ENCODE measurements at places on chromosomes 13 and 19.

DNA sequence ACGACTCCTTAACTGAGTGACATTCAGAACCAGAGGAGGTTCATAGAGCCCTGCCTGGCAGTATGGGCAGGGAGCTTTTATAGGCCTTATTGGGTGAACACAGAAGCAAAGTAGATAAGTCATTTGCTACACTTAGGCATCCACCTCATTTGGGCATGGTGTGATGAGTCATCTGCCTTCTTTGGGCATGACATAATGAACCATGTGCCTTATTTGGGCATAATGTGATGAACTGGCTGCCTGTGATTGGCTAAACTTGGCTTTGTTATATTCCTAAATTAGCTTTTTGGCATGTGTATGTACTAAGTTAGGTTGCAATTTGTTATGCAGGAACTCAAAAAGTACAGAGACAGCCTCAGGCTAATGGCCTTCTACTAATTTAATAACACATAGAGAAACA lies 2210.2 kb upstream of the PCDH20 start:
- no peak for DNase-seq

DNA sequence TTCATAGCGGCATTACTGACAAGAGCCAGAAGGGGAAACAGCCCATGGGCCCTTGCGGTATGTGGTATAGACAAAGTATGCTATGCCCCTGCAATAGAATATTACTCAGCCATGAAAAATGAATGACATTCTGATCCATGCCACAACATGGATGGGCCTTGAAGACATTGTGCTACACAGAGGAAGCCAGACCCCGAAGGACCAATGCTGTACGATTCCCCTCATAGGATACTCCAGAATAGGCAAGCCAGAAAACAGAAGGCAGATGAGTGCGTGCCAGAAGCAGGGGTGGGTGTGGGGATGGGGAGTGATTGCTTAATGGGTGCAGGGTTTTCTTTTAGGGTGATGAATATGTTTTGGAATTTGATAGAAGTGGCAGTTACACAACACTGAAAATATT lies 342.0 kb downstream of the TEX29 start:
- DNase-seq, result no peak

DNA sequence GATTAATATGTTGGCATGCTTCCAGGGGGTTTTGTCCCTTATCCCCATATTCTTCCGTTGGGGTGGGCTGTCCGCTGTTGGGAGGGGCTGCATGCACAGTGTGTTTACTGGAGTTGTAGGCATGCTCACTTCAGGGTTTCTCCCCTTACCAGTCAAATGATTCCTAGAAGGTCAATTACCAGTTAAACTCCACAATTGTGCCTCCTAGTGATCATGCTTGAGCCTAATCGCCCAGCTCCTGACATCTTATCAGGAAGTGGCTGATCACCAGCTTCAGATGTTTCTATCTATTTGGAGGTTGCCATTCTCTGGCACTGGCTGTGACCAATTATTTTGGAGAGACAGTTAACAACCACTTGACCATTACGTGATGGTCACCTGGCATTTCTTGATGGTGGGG lies 1090.0 kb downstream of the SLITRK5 start:
- no peak for DNase-seq

GRCh38 chr13:44810061-44810840 lies 179.0 kb downstream of the NUFIP1 start:
- no peak for DNase-seq

DNA sequence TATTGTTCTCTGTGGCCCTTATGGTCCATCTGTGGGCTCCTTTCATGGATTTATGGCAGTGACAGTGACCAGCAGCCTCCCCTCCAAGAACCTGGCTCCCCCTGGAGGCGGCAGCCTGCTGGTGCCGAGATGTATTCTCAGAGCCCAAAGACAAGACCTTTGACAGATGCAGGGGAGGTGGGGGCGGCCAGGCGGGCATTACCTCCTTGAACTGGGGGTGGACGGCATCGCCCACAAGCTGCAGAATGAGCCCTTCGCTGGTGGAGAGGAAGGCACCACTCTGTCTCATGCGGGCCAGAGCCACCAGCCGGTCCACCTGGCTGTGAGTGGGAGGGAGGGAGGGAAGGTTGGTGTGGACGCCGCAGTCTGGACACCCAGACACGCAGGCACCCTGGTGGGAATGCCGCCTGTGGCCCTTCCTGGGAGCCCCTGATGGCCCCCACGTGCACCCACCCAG lies 6.6 kb downstream of the ISOC2 start:
- DNase-seq, result no peak

DNA sequence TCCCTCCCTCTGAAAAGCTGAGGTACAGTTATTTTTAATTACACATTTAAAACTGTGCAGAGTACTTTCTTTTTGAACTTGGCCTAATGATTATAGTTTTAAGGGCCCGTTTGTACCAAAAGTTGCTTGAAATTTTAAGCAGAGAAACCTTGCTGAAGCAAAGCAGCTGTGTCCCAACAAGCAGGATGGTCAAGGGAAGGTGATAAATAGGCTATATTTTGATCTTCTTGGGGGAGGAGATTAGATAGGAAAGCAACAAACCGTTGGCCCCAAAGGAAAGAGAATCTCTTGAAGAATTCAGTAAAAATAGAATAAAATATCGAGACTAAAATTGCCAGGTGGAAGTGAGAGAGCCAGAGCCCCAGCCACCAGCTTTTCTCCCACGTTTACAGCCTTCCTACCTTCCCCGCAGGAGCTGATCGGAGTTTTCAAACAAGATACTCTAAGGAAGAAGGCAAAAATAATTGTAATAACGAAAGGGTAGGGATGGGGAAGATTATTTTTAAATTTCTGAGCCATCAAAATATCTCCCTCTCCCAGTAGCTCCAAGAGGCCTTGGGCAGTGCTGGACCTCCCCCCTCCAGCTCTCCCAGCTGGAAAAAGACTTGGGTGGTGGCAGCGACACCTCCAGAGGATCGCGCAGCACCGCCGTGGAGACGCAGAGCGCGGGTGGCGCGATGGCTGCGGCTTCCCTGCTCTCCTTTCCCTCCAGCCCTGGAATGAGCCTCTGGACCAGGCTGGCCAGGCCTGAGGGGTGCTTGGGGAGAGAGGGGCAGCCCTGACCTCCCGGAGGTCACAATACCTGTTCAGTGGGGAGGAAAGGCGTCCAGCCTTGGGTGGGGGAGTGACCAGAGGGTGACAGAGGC lies 5.8 kb downstream of the ZIC2 start:
- no peak for DNase-seq

DNA sequence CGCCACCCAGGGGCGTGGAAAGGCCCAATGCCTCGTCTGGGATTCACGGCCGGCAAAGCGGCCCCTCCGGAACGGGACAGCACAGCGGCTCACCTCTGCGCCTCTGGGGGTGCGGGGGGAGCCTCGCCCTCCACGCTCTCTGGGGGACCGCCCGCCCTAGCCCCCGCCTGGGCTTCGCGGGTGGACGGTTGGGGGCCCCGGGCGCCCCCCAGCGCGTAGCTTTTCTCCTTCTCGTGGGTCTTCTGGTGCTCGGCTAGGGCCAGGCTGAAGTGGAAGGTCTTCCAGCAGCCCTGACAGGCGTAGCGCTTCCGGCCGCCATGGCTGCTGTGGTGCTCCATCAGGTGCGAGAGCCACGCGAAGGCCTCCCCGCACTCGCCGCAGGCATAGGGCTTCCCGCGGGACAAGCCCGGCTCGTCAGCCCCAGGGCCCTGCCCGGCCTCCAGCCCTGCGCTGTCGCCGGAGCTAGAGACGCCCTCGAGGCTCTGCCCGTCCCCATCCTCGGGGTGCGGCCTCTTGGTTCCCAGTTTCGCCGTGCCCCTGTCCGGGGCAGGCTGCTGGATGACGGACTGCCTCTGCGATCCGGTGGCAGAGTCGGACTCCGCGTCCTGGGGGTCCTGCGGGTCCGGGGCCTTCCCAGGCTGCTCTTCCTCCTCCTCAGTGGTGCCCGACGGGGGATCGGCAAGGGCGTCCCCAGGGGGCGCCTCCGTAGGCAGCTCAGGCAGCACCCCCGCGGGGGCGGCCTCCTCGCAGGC lies 13.3 kb downstream of the ZSCAN18 start:
- no peak for DNase-seq

Measured in esophagus squamous epithelium (tissue), 5 donors.